Nucleus accumbens (tissue), 56 donors: ENCODE measurements at places on chromosomes 4 and X.

GRCh38 chr4:186067757-186068385, 1.1 kb upstream of the TLR3 start:
- no peak for DNase-seq

GRCh38 chr4:58247792-58248191, 1137.6 kb upstream of the IGFBP7 start:
- DNase-seq = no peak

- no peak for DNase-seq
These were observed 84.2 kb downstream of the NFKB1 start for GRCh38 chr4:102585329-102585728.

DNA sequence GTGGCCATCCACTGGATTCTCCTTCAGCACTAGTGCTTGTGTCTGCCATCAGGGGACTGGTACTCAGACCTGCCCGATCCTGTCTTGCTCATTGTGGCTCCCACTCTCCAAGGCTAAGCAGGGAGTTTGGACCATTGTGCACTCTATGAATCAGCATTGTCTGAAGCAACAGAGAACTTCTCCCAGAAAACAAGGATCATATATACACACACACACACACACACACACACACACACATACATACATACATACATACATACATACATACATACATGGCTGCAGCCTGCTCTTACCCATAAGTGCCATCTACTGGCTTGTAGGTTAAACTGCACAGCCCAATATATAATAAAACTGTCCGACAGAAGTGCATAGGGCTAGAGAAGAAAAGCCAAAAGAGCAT, 345.3 kb upstream of the LCORL start:
- DNase-seq = no peak

GRCh38 chr4:185773419-185773818, 38.6 kb downstream of the SORBS2 start:
- DNase-seq = no peak

- no peak for DNase-seq
These were observed 59.3 kb upstream of the UBQLN2 start for GRCh38 chrX:56503941-56504673.

DNA sequence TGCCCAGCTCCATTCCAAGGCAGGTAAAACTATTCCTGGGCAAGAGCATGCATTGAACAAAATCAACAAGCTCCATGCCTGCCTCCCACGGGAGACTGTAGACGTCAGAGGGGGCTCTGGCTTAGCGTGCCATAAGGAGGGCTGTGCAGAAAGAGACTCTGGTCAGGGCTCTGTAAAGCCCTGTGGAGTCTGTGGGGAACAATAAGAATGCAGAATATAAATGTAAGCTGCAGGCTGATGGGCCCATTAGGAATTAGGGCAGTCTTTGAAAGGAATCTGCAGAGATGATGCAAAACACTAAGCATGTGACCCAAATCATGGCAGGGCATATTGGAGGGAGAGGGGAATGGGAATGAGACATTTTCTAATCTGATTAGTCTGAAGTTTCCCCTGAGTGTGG, 170.3 kb downstream of the EFHC2 start:
- no peak for DNase-seq

GRCh38 chrX:136055651-136056221, 70.5 kb downstream of the SLC9A6 start:
- DNase-seq = no peak

DNA sequence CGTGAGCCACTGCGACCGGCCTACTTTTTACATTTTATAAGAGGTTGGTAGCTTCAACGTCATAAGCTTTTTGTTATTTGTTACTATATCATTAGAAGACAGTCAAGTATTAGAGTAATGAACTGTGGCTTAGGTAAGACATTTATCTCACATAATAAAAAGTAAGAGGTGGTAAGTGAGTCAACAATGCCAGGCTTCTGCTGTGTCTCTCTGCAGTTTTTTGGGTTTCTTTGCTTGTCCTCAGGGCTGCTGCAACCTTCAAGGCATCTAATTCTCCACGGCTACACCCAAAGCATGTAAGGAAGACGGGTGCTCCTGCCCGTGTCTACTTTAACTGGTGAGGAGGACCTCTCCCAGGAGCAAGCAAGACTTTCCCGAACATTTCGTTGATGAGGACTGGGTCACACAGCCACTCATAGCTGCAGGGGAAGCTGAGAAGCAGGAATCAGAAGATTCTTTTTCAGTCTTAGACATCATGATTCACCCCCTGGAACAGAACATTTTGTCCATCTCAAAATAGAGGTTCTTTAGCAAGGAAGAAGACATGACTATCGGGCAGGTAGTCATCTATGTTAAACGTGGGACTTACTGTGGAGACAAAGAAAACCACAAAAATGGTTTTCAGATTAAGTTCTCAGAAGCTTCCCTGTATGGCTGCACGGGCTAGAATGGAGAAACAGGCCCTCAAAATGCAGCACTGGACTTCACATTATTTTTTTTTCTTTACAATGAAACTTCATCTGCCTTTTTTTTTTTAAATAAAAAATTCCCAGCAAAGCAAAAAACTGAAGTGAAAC, 13.0 kb upstream of the RHOH start:
- no peak for DNase-seq
